ENCODE measurements at places on chromosomes 2 and 18. TPM values are rescaled to one million over a fixed set of nuclear protein-coding genes. Genes with fewer than 3 reads are reported as not detected.

SNED1 gene
- total RNA-seq: 5.6 TPM

GRCh38 chr2:170815746-170816503 is 762 bp upstream of the GAD1 start:
- no peak for DNase-seq

VWC2L gene
- total RNA-seq: not detected

- DNase-seq: no peak
These were observed 22.2 kb downstream of the TANC1 start for GRCh38 chr2:158990397-158991214.

- DNase-seq: no peak
These were observed 64.7 kb upstream of the MAPRE2 start for GRCh38 chr18:34976534-34976898.

SLC4A3 gene
- 2.3 TPM for total RNA-seq

DNA sequence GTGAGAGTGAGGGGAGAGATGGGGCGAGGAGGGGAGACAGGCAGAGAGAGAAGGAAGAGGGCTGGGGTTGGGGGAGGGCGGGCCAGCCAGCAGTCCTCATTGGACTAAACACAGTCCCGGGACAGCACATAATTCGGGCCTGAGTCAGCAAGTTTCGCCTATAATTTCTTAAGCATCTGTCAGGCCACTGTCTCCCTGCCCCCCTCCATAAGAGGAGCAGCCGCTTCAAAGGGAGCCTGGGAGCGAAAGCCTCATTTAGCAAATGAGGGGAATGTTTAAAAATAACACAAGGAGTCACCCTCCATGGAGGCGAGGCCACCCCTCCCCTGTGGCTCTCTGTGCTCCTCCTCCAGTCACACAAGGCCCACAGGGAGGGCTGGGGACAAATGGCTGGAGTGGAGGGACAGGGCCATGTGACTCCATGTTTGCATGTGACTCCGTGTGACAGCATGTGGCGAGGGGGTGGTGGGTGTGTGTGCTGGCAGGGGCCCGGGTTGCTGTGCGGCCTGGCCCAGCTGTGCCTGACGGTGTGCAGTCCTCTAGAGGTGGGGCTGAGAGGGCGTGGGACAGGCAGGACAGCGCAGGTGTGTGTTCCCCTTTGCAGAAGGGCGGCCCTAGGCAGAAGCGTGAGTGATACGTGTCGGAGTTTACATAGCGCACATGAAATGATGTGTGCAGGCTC is 162.4 kb downstream of the CELF4 start:
- DNase-seq: no peak

DNA sequence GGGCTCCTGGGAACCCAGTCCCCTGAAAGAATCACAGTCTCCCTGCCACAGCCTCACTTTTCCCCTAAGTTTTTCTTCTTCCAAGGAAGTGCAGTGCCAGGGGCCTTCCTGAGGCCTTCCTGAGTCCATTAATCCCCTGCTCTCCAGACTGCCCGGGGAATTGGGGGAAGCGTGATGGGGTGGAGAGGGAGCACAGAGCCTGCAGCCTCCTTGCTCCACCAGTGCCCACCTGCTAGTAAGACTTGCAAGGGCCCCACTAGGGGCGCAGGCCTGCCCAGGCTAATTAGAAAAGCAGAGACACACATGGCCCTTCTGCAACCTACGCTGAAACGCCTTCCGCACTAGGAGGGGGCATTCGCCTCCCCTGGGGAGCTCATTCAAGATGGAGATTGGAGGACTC is 110.6 kb downstream of the MRO start:
- no peak for DNase-seq

DNA sequence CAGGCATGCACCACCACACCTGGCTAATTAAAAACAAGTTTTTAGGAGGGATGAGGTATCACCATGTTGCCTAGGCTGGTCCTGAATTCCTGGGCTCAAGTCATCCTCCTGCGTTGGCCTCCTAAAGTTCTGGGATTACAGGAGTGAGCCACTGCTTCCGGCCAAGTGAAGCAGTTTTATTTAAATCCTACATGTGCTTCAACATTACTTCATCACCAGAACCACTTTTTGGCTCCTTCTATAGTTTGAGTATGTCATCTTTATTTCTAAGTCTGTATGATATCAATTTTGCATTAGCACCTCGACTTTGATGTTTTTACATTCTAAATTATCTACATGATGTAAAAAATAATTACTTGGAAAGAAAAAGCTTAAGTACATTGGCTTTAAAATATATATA is 144.3 kb downstream of the FMNL2 start:
- DNase-seq: no peak

DNA sequence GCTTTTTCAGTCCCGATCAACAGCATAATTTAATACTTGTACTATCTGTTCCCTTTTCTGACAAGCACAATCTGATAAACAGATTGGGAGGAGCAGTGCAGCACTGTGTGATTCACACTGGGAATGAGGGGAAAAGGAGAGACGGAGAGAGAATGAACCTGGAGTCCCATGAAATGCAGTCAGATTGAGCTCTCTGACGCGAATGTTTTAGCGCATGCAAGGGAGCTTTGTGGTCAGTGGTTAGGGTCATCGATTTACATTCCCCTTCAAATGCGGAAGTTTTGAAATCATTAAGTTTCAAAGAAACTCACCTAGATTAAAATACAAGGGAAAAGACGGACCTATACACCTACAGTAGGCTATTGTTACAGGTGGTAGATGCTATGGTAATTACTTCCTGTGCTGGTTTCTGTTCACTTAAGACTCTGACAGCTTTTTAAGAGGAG is 99.6 kb downstream of the KCTD1 start:
- DNase-seq: no peak

DNAH6 gene
- total RNA-seq: 1.2 TPM

GREB1L gene
- total RNA-seq: 7.6 TPM

- no peak for DNase-seq
These were observed 21.7 kb upstream of the NRP2 start for GRCh38 chr2:205660521-205661124.

IL36G gene
- 14.0 TPM for total RNA-seq

DNA sequence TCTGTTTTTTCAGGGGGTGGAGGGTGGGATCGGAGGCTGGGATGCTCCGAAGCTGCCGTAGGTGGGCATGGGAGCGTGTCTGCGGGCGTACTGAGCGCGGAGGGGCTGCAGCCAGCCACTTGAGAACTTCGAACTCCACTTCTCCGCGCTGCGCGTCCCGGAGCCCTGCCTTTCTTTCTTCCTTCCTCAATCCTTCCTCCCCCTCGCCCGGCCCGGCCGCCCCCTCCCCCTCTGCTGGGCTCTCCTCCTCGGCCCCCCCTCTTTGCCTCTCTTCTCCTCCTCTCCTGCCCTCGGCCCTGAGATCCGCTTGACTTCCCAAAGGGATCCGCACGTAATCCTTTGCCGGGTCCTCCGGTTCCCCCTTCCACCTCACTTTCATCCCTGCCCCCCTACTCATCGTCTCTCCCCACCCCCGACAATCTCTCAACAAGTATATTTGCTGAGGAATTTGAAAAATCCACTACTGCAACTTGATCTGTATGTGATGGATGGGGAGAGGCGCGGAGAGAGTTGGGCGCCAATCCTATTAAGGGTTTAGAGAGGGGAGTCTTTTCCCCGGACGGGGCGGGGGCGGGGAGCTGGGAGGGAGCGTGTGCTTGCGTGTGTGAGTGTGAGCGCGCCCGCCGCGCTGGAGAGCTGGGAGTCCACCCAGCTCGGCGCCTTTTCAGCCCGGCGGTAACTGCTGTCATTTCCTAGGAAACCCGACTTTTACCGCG is 1.1 kb downstream of the GLI2 start:
- no peak for DNase-seq

- DNase-seq: no peak
These were observed 74.2 kb upstream of the NEDD4L start for GRCh38 chr18:57969824-57970223.

GRCh38 chr2:132414081-132414480 is 2.5 kb upstream of the GPR39 start:
- DNase-seq: no peak

SKOR2 gene
- not detected for total RNA-seq

- no peak for DNase-seq
These were observed 54.7 kb downstream of the MYO1B start for GRCh38 chr2:191299866-191300265.

- no peak for DNase-seq
These were observed 38.1 kb downstream of the CDCA7 start for GRCh38 chr2:173392731-173393130.

- no peak for DNase-seq
These were observed 10.2 kb downstream of the SP3 start for GRCh38 chr2:173955004-173955403.

- DNase-seq: no peak
These were observed 269.2 kb downstream of the NYAP2 start for GRCh38 chr2:225668606-225669266.

LRATD1 gene
- total RNA-seq: 53.4 TPM

GRCh38 chr2:142153601-142154000 is 22.8 kb upstream of the LRP1B start:
- DNase-seq: no peak

All from suprapubic skin (tissue), 4 donors.